Hematopoietic multipotent progenitor cell (in vitro differentiated cells): ENCODE measurements at places on chromosomes 2 and 18. TPM values are rescaled to one million over a fixed set of nuclear protein-coding genes. Genes with fewer than 3 reads are reported as not detected.

The MYO5B gene
- total RNA-seq: under 0.01 TPM

The LCT gene
- 0.27 TPM for total RNA-seq

DNA sequence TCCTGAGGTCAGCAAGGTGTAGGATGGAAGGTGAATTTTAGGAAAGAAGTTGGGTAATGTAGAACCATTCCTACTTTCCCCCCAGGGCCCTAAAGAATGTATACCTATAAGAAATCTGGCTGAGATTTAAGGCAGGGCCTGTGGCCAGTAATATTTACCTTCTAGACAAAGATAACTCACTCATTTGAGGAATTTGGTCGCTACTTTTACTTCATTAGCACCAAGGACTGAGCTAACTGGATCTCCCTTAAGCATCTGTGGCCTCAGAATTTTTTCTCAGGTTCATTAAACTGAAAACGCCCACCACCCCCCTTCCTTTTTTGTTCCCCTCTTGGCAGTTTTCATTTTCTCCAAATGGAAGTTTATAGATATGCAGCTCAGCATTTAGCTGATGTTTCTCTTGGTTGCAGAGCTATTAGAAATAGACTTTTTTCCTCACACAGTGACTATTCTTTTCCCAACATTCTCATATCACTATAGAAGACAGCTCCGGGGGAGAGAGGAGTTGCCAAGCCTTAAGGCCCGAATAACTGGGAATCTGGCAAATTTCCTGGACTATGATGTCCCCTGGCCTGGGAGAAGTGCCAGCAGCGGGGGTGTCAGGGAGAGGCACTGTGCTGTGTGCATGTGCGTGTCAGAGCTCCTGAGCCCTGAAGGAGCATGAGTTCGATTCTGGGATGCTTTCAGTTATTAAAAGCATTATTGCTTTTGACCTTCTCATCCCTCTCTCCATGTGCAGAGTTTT, 310.9 kb downstream of the PRKCE start:
- DNase-seq: no peak

The CFC1 gene
- not detected for total RNA-seq
